NAMALWA (cell line): ENCODE measurements at places on chromosomes 4 and X.

- no peak for DNase-seq
Measured at GRCh38 chrX:19615361-19615910, 100.1 kb upstream of the MAP3K15 start.

GRCh38 chr4:84887824-84888223 is 78.7 kb downstream of the WDFY3 start:
- no peak for DNase-seq

- no peak for DNase-seq
Measured at GRCh38 chrX:19563746-19564145, 48.4 kb upstream of the MAP3K15 start.

DNA sequence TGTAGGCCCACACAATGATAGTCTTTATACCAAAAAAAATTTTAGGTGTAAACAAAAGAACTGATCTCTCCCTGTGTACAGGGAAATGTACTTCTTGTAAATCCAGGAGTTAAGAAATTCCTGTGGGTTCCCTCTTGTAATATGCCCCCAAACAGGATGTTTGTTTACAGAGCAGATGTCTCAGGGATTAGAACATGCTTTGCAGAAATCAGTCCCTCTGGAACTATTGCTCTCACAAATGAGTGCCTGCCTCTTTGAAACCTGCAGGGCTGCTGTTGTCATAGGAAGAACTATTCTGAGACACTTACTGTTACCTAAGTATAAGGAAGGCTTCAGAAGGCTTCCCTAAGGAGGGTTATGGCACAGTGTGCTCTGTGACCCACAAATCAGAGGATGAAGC is 35.6 kb downstream of the PAK3 start:
- no peak for DNase-seq

- DNase-seq = peak; percentile 63
Measured at GRCh38 chr4:120977435-120977997, 55.0 kb upstream of the PRDM5 start.
